AG04449 (cell line): ENCODE measurements at places on chromosomes 13 and 19.

GRCh38 chr13:39855236-39855635 is 199.8 kb downstream of the COG6 start:
- DNase-seq: no peak

GRCh38 chr13:46799139-46799538 is 2.2 kb upstream of the ESD start:
- no peak for DNase-seq

DNA sequence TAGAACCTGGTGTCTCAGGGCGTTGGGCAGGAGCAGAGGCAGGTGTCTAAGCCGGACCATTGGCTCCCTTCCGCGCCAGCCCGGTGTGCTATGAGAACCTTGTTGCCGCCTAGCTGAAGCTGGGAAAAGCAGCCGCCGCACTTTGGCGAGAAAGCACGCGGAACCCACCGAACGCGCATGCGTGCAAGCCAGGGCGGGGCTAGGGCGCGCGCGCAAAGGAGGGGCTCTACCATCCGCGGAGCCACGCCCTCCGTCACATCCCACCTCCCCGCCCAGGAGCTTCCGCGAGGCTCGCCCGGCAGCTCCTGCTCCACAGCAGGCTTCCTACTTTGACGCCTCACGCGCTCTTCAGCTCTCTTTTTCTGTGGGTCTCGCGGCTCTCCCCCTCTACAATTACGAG is 51.3 kb downstream of the WDR87 start:
- no peak for DNase-seq

DNA sequence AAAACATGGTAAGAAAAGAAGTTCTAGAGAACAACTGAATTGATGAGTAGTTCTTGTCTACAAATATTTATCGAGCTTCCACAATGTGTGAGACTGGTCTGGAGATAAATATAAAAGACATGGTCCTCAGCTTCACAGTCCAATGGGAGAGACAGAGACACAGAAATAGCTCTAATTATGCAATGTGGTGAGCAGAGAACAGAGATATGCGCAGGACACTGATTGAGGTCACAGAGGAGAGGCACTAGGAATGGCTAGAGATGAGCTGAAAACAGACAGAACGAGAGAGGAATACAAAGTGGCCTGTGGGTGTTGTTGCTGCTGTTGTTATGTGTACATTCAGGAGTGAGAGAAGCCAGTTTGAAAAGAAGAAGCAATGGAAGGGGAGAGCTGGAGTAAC is 53.2 kb downstream of the GPALPP1 start:
- DNase-seq: no peak

DNA sequence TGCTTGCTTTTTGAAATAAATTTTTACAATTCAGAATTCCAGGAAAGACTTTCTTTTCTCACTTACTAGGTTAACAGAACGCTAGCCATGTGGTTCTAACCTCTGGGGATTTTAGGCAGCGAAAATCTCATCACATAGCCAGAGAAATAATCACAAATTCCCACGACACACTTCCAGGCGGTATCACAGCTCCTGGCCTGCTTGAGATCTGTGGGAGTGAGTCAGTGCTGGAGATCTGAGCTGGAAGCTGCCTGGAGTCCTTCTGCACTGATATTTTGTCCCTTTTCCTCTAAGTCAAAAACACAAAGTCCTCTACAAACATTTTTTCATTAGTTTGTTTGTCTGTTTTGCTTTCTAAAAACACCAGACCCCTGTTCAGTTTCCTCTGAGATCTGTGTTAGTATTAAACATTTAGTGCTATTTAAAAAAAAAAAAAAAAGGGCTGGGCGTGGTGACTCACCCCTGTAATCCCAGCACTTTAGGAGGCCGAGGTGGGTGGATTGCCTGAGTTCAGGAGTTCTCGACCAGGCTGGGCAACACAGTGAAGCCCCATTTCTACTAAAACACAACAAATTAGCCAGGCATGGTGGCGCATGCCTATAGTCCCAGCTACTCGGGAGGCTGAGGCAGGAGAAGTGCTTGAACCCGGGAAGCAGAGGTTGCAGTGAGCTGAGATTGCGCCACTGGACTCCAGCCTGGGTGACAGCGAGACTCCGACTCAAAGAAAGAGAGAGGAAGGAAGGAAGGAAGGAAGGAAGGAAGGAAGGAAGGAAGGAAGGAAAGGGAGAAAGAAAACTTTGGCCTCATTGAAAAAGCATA is 12.2 kb upstream of the UBE2L5 start:
- no peak for DNase-seq

DNA sequence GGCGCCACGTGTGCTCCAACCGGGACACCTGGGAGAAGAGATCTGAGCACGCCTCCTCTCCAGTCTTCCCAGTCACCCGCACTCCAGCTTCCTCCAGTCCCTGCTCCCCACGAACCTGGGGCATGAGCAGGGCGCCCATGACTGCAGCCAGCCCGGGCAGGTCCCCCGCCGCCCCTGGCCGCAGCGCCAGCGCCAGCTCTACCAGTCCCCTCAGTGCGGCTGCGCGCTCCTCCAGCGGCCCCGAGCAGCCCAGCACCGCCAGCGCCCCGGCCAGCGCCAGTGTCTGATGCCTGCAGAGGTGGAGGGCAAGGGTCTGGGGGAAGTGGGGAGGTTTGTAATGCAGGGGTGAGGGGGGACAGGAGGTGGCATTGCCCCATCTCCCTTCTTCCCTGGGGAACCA is 13.1 kb downstream of the SH2D3A start:
- no peak for DNase-seq

- no peak for DNase-seq
These were observed 34.1 kb upstream of the CACTIN start for GRCh38 chr19:3660493-3661219.

DNA sequence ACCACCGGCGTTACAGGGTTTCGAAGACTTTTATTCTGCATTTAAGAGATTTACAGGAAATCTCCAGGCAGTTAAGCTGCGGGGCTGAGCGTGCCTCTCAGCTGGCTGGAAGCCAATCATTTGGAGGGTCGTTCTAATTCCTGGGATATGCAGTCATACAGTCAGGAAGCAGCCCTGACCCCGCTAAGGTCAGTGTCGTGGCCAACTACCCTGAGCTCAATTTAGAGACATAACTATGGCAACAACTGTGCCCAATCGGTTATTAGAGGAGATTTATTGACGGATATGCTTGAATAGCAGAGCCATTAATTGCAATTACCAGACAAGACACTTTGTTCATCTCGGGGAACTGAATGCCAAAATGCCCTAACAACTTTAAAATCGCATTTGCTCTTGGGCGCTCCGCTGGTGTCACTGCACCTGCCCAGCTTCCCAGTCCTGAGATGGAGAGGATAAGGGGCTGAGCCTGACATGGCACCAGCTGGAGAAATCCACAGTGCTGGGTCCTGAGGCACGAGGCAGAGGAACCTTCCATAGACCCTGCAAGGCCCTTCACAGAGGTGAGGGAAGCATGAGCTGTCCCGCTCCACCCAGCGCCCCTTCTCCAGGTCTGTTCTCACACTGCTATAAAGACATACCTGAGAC is 15.1 kb upstream of the ZNF507 start:
- no peak for DNase-seq

- no peak for DNase-seq
These were observed 89.9 kb downstream of the MZT1 start for GRCh38 chr13:72637561-72637960.

- DNase-seq: no peak
These were observed 33.4 kb downstream of the PEPD start for GRCh38 chr19:33487901-33488800.

GRCh38 chr13:74839656-74840055 is 642.3 kb downstream of the TBC1D4 start:
- peak; percentile 12 for DNase-seq

DNA sequence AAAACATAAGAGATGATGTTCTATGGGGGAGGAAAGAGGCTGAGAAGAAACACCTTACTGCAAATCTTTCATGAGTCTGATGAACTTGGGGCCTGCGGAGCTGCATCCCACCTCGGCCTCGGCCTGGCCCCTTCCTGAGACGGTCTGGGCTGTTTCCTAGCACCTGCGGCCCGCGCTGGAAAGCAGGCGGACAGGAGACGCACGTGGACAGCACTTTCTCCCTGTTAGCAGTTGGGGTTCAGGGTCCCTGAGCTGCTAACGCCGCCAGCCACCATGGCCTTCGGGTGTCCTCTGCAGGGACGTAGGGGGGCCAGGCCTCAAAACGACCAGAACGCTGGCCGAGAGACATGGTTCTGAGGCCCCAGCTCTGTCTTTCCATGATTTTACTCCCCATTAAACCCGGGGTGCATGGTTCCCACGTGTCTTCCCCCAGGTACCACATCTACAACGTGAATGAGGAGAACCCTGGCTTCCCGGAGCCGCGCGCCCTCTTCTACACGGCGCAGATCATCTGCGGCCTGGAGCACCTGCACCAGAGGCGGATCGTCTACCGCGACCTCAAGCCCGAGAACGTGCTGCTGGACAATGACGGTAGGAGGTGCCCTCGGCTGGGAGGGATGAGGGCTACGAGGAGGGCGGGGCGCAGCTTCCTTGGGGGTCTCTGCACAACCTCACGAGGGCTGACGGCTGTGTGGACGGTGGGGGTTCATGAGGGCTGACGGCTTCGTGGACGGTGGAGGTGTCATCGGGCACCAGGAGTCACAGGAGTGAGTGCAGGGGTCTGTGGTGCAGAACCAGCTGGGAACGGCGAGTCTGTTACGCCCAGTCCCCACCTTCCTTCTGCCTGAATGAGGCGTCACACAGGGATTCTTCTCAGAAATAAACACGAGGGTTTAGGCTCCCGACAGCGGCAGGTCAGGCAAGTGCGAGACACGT is 4.3 kb downstream of the GRK1 start:
- no peak for DNase-seq

- DNase-seq: no peak
These were observed 73.7 kb upstream of the SLAIN1 start for GRCh38 chr13:77623806-77624205.

DNA sequence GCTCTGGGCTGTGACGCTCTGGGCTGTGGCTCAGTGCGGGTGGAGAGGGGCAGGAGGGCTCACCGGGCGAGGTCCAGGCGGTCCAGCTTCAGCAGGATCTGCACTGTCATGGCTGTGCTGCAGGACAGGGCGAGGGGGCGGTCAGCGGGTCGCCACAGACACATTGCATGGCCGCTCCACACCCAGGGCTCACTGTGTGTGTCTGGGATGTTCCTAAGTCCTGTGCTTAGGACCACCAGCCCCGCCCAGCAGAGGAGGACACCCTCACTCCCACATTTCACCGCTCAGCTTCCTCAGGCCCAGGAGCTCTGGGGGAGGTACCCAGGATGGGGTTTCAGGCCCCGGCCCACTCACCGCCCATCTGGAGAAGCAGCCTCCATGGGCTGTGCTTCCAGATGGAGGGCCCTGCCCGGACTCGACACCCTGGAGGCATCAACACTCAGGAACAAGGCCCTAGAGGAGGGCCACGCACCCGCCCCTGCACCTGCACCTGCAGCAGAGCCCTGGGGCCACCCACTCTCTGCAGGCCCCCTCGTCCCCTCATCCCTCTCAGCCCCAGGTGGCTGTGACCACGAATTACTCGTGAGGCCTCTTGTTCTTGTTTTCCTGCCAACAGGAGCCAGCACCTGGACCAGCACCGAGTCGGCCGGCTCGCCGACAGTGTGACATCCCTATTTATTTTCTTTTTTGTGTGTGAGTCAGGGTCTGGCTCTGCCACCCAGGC is 9.7 kb upstream of the CERS1 start:
- no peak for DNase-seq

DNA sequence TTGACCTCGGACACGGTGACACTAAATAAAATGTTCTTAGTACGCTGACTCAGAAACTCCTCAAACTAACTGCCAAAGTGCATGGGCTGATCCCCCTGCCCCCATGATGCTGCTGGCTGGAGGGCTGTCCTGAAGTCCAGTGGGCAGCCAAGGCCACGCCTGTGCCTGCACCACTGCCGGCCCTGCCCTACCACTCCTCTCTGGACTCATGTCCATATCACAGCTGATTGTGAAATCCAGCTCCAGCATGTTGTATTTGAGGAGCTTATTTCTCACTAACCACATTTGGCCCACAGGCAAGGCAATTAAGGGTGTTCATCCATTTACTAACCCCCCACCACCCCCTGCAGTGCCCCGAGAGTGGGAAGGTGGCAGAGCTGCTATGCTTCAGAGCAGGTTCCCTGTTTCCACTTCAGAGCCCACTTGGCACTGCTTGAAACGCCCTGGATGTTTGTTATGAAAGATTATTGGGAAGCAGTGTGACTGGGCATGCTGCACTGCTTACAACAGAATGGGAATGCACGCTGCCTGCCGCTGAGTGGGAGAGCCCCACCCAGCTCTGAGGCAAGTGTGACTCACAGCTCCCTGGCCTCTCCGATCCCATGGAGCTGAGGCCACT is 114.0 kb downstream of the UQCRFS1 start:
- DNase-seq: peak; percentile 26
